ENCODE measurements at places on chromosomes 3 and 15. TPM values are rescaled to one million over a fixed set of nuclear protein-coding genes. Genes with fewer than 3 reads are reported as not detected.

DNA sequence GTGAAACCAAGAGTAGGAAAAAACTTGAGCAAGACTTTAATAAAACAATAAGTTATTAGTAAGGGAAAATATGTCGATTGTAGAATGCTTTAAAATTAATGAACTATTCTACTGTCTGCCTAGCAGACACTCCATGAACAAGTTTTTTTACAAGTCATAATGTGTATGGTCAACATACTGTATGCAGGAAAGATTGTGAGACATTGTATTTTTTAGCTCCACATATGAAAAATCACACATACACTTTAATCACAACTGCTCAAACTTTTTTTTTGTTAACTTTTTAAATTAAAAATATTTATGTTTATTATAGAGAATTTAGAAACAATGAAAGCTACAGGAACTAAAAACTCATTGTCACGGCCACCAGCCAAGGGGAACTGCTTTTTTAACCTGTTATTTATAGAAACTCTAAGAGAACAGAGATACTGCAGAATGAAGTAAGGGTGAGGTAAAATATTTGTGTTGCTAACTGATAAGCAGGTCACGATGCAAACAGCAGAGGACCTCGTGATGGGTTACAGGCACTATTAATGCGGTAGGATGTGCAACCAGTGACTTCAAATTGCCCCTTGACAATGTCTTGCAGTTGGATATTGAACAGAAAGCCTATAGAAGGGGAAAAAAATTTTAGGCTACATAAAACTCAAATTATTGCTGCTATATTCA lies 53.0 kb downstream of the THSD4 start:
- DNase-seq, result no peak

Gene GABRB3
- 4.5 TPM for total RNA-seq

Gene PIERCE2
- 0.85 TPM for total RNA-seq

DNA sequence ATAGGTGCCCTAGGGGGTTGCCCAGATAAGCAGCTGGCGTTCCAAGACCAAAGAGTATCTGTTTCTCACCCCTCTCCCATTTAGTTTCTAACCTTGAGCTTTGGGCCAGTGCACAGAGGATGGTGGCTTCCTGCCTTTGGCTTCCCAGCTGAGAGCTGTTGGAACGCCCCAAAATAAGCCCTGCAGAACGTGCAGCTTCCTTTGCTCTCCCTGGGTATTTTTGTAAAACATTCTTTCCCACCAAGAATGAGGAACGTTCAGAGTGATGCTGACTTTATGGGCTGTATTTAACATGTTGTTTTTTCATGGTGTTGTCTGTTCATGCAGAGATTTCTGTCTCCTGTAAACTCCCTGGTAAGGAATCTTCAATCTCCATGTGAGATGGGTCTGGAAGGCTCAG lies 63.8 kb downstream of the LPP start:
- DNase-seq, result no peak

Gene RASSF1
- 51.0 TPM for total RNA-seq

- no peak for DNase-seq
These were observed 36.6 kb downstream of the SLCO2A1 start for GRCh38 chr3:133992951-133993620.

DNA sequence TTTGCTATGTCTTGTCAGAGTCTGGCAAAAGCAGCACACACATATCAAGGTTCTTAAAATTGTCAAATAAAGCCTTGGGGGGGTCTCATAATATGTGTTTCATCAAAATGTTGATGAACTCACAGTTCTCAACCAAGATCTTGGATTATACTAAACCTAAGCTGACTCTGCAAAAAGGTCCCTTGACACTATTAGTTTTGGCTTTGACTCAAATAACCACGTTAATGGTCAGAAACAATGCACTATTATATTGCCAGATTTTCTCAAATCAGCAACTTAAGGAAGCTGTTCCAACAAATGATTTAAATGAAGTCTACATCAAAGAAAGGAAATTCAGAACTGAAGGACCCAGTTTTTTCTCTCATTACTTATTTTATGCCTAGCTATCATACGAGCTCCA lies 1063.9 kb downstream of the ROBO1 start:
- DNase-seq, result no peak

Gene SMCO1
- total RNA-seq, result not detected

- DNase-seq, result no peak
These were observed 153.3 kb downstream of the P3H2 start for GRCh38 chr3:189967254-189967865.

GRCh38 chr3:127544192-127544802 lies 46.2 kb downstream of the TPRA1 start:
- peak; percentile 88 for DNase-seq

DNA sequence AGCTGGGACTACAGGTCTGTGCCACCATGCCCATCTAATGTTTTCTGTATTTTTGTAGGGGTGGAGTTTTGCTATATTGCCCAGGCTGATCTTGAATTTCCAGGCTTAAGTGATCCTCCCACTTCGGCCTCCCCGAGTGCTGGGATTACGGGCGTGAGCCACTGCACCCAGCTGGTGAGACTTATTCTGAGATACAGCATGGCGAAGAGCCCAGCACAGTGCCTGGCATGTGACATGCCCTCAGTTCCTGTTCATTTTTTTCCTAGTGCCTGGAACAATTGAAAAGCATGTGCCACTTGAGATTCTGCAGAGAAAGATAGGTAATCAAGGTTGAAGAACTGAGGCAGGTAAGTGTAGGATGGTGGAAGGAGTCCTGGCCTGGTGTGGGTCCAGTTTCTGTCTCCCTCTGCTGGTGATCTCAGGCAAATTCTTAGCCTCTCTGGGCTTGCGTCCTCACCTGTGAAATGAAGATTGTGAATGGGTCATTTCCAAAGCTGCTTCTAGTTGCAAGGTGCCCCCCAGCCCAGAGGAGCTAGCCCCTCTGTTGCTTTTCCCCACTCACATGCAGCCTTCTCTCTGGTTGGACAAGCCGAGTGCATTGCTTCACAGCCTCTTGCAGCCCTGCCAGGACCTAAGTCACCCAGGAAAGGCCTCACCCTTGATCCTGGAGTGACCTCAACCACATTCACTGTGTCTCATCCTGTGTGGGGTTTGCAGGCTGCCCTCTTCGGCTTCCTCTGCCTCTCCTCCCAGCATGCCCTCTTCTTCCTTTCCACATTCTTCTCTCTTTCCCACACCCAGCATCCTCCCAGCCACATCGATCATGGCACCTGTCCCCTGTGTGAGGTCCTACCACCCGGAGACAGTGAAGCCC lies 4.3 kb upstream of the RHCG start:
- DNase-seq, result peak; percentile 30

DNA sequence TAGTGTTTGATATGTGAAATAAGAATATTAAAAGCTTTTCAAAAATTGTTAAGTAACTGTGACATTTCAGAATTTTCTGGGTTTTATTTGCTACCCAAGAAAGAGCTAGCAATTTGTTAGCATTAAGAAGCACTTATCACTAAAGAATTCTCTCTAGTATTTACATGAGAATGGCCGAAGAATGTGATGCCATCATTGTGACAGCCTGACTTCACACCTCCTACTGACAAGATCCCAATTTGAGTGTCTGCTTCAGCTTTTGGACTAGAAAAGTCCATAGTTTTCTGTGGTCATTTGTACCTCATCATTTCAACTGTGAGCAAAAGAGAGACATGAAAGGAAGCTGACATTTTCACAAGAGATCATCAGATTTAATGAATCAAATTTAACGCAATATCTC lies 548.1 kb upstream of the AGTR1 start:
- DNase-seq, result no peak

Gene EXD1
- total RNA-seq, result not detected

DNA sequence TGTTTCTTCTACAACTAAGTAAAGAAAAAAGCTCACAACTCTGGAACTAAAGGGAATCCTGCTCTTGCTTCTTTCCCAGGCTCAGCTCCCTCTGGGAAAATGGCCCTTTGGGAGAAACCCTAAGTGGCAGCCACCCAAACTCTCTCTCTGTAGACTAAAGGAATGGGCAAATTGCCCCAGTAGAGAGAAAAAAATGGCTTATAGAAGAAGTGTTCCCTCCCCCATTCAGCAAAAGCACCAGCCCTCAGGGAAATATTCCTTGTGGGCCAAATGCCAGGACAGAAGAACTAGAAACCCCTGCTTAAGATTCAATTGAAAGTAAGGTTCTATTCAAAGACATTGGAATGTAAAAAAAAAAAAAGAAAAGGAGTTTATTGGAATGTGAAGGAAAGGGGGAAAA lies 603.7 kb upstream of the ALCAM start:
- no peak for DNase-seq

- DNase-seq, result no peak
These were observed 61.1 kb upstream of the GPD1L start for GRCh38 chr3:32045091-32045915.

GRCh38 chr3:47908744-47909143 lies 105.8 kb downstream of the DHX30 start:
- no peak for DNase-seq

GRCh38 chr3:69683082-69683806 lies 56.0 kb upstream of the MITF start:
- no peak for DNase-seq

Gene ALPK3
- total RNA-seq, result 7.2 TPM

- peak; percentile 75 for DNase-seq
These were observed 12.8 kb downstream of the SH3BP5 start for GRCh38 chr3:15319575-15319974.

Gene ONECUT1
- total RNA-seq, result not detected

- DNase-seq, result no peak
These were observed 23.3 kb upstream of the LMOD3 start for GRCh38 chr3:69145688-69146087.

- DNase-seq, result no peak
These were observed 19.6 kb downstream of the TIMP4 start for GRCh38 chr3:12139111-12139511.

- DNase-seq, result no peak
These were observed 10.6 kb downstream of the CCR9 start for GRCh38 chr3:45896956-45897355.

DNA sequence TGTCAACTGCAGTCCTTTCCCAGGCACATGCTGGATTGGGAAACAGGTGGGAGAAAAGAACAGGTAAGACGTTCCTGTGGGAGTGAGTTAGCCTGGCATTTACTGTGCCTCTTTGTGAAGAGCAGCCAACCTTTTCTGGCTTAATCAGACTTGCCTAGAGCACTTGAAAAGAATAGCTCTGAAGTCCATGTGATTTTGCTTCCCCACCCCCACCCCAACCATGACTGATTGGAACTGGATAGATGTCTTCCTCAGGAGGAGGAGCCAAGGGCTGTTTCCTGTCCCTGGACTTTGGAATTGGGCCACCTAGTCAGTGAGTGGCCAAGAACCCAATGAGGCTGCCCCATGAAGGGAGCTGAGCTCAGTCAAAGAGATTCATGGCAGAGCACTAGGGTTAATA lies 4.7 kb upstream of the TMEM41A start:
- DNase-seq, result no peak

- no peak for DNase-seq
These were observed 45.5 kb downstream of the CBLB start for GRCh38 chr3:105823149-105823867.

Gene CAPN3
- total RNA-seq, result 21.9 TPM

Gene INSYN1
- 7.8 TPM for total RNA-seq

DNA sequence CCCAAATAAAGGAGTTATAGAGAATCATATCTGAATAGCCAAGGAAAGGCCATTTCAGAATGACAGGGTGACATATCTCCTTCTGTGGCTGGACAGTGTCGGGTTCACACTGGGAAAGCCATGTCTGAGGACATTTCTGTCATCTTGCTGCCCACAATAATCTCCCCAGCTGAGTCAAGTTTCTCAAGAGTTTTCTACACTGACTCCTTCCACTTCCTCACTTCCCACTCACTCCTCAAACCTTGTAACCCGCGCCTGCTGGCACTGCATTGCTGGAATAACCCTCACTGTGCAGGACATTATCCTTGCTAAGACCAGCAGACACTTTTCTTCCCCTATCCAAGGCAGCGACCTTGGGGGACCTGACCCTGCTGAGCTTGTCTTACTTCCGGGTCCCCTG lies 5.3 kb upstream of the INSYN1 start:
- no peak for DNase-seq

DNA sequence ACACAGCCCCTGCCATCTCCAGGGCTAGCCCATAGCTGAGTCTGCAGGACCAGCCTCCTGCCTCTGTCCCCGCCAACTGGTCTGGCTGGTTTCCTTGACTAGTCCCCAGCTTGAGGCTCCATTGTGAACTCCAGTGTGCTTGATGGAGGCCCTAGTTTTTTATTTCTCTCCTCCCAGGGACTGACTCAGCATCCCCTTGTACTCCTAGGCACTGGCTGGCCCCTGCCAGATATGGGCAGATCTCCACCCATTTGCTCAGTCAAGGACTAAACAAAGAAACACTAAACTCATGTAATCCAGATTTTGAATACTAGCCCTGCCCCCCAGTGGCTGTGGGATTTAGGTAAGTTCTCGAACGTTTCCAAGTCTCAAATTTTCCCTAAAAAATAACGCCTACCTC lies 415.4 kb upstream of the RORA start:
- DNase-seq, result no peak

DNA sequence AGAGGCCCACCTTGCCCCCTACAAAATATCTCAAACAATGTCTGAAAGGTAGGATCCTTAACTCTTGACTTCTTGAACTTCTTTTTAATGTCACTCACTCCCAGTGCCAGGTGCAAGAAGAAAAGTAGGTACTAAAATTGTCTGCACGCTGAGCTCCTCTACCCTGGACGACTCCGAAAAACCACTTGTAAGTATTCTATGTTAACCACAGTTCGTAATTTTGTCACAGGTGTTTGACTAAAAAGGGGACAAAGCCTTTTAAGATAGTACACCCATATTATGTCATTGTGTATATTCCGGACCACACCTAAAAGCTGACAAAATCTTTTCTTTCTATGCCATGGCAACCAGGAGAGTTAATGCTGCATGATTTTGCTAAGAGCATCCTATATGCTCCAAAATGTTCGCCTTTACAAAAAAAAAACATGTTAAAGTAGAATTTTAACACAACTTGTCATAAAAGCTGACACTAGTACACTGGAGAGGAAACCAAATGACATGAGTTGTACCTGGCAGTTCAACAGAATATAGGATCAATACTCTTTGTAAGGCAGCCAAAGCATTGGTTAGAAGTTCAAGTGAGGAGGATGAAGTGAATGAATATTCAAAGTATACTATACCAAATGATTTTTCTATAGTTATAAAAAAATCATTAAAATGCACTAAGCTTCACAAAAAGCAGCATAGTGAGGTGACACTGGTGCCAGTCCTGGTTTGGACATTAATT lies 210.5 kb downstream of the FOXP1 start:
- DNase-seq, result no peak

DNA sequence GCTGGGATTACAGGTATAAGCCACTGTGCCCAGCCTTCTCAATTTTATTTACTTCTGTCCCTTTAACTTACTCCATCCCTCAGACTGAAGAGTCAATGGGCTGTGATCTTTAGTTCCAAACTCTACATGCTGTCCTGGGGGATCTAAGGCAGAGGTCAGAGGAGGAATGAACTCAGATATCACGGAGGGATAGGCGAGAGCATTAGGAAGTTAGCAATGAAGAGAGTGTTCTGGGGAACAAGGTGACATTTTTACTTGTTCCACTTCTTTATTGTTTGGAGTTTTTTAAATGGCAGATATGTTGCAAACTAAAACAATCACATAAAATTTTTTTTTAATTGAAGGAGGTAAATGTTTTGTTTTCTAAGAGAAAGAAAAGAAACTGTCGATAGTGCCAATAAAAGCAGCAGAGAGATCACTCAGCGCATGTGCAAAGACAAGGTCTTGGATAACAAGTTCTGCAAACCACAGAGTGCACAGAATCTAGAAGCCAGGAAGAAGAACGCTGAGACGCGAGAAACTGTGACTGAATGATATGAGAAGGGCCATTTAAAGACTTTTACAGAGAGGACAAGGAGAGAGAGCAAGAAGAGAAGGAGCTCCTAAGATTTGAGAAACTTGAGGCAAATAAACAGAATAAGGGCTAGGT lies 10.8 kb upstream of the CA12 start:
- DNase-seq, result no peak

Gene CCDC54
- total RNA-seq, result not detected
